Osteocyte (in vitro differentiated cells): ENCODE measurements at places on chromosomes 2 and 18.

GRCh38 chr18:70221156-70221914 lies 15.8 kb upstream of the RTTN start:
- no peak for DNase-seq

GRCh38 chr2:52976143-52976949 lies 791.3 kb upstream of the CHAC2 start:
- DNase-seq = no peak

GRCh38 chr2:170170281-170171040 lies 7.5 kb upstream of the MYO3B start:
- no peak for DNase-seq

GRCh38 chr2:177124371-177124770 lies 88.2 kb upstream of the HNRNPA3 start:
- DNase-seq = no peak

GRCh38 chr2:46051085-46051484 lies 246.1 kb upstream of the EPAS1 start:
- no peak for DNase-seq

DNA sequence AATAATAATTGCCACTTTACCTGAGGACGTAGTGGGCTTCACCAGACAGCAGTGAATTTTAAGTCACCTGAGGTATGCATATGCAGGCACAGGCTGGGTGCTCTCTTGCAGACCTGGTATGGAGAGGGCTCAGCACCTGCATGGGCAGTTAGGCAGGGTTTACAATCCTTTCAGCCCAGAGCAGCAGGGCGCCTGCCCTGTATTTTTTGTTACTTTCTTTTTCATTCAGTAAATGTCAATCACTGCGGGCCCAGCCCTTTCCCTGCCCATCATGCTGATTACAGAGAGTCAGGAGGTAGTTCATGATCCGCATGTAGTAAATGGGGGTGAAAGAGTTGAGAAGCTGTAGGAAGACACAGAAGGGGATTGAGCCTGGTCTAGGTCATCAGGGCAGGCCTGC lies 147.0 kb upstream of the ALPP start:
- DNase-seq = peak; percentile 67

DNA sequence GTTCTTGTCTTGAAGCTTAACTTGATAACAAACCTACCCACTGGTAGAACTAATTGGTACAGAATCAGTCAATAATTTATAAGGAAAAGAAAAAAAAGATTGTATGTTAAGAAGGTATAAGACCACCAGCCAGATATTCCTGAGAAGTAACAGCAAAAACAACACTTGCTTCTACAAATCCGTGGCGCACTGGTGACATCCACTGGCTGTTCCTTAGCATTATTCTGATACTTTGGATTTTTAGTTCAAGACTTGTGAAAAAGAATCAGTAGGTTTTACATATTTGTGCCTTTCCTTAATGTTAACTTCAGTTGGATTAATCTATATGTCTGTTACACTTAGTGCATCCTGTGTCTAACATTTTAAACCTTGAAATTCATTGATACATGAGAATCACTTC lies 141.8 kb downstream of the GRB14 start:
- DNase-seq = no peak

DNA sequence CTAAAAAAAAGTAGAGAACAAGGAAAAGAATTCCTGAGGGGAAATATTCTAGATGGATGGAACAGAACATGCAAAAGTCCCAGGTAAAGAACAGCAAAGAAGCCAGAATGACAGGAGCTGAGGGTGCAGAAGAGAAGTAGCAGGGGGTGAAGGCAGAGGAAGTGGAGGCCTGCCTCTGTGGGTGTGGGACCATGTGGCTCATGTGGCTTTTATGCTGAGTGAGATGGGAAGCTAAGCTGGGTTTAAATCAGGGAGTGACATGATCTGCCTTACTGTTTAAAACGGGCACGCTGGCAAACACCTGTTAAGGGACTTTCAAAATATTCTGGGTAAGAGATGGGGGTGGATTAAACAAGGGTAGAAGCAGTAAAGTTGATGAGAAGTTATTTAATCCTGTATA lies 40.0 kb downstream of the GKN2 start:
- DNase-seq = no peak

- DNase-seq = no peak
Measured at GRCh38 chr2:36058076-36058475, 297.5 kb upstream of the CRIM1 start.

- DNase-seq = no peak
Measured at GRCh38 chr2:134736167-134736880, 17.5 kb upstream of the TMEM163 start.

GRCh38 chr2:96087130-96087529 lies 29.2 kb downstream of the ADRA2B start:
- DNase-seq = no peak

GRCh38 chr2:237661799-237662328 lies 34.5 kb downstream of the LRRFIP1 start:
- DNase-seq = no peak
